ENCODE measurements at places on chromosomes 6 and 20. TPM values are rescaled to one million over a fixed set of nuclear protein-coding genes. Genes with fewer than 3 reads are reported as not detected.

- no peak for DNase-seq
These were observed 235.7 kb downstream of the MYLK4 start for GRCh38 chr6:2514965-2515543.

DNA sequence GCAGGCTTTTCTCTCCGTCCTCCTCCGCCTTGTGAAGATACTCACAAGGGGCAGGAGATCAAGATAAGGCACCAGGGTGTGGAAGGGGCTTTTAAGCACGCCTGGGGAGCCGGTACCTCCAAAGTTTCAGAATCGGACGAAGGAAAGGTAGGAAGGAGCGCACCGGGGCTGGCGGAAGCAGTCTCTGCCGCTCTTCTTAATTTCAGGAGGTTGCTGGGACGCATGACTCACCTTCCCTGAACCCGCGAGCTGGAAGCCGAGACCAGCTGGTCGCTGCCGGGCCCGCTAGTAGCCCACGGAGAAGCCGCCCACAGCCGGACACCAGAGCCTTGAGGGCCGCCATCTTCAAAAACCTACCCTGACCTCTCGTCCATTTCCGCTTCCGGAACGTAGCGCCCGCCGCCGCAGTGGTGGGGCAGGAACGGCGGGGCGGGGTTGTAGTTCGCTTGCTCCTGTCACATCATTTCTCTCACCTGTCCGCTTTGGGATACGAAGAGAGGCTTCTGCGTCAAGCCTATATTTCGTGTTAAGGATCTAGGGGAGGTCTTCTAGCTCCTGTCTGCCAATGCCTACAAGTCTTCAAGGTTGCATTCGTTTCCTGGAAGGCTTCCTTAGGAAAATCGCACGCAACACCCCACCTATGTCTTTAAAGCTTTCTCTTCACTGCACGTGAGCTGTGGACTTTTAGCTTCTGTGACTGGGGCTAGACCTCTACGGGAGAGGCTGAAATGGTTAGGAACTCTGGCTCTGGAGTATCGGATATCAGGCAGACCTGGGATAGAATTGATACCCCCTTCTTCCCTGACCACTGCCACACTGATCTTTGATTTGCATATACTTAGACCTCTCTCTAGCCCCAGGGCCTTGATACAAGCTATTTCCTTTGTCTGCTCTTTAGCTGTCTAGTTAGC lies at the start of gene MRPS18A:
Gene MRPS18A, minus strand, starts transcription at position 355 of the 911 bp plus-strand sequence. Its CDS starts 12 bp downstream, at position 343.
- DNase-seq = peak; percentile 77

- no peak for DNase-seq
These were observed 188.2 kb downstream of the LRFN2 start for GRCh38 chr6:40398810-40399477.

DNA sequence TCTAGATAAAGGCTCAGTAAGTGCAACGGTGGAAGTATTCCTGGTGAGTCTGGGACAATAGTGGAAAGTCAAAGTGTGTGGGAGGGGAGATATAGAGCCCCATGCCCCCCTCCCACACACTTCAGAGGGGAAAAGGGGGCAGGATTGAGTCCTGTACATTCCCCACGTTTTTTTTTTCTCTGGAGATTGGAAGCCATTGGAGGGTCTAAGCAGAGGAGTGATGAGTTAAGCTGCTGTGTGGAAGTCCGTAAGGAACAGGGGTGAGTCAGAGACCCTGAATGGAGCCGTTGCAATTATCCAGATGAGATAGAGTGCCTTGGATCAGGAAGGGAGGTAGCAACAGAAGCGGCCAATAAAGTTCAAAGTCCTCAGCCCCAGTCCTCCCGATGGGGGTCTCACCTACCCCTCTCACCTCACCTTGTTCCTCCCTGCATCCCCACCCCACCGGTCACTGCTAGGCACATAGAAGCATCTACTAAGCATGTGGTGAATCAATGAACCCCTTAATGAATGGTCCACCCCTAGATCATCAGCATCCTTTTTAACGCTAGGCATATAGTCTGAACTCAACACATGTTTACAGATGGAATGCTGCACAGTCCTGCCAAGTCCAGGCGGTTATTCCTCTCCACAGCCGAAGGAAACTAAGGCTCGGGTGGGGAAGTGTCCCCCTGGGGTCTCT lies 662 bp upstream of the SLC9A8 start:
- DNase-seq = no peak

Gene SLC17A1
- not detected for total RNA-seq

Gene DUSP15
- total RNA-seq = 45.6 TPM

DNA sequence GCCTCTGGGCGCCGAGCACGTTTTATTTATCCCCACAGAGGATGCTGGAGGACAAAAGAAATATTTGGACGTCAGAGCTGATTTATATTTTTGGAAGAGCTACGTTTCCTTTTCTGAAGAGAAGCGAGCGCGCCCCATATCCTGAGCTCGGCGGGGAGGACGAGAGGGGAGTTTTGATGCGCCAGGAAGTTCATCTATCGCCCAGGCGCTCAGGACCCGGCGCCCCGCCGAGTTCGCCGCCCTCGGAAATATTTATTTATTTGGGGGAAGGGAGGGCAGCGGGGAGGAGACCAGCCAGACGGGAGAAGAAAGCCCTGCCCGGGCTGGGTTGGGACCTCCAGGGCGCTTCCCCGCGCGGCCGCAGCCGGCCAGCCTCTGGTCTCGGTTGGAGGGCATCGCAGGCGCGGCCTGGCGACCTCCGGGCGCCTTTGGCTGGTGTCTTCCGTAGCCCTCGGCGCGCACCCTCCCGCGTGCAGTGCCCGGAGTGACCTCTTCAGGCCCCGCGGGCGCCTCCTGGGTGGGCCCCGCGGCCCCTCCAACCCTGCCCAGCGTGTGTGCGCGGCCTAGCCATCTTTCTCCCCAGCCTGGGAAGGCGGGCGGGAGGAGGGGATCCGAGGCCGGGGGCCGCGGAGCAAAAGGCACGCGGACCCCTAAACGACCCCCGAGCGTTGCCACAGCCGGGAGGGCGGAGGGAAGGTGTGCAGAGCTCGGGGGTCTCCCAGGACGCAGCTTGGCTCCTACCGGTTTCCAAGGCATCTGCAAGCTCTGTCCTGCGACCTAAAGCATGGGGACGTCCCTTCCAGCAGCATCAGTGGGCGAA lies 5.4 kb upstream of the FOXF2 start:
- DNase-seq = no peak

DNA sequence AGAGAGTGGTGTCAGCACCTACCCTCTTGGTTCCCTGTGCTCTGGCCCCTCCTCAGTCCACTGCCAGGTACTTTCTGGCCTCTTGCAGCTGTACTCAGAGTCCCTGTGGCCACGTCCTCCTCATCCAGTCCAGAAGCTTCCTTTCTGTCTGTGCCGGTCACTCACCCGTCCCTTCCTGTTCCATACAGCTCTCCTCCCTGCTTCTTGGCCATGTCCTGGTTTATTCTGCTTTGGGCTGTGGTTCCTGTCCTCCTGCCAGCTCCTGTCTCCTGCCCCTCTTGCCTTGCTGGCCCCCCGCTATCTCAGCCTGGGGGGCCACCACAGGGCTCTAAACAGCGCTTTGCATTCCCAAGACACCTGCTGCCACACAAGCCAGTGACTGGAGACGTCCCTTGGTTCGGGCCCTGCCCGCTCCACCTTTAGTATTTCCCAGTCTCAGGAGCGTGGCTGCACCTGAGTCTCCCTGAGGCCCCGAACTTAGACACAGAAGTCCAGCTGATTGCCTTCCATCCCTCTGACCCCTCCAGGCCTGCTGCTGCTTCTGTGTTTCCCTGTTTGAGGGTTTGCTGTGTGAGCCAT lies 15.5 kb upstream of the RBM38 start:
- no peak for DNase-seq

Gene MUC22
- total RNA-seq = not detected

DNA sequence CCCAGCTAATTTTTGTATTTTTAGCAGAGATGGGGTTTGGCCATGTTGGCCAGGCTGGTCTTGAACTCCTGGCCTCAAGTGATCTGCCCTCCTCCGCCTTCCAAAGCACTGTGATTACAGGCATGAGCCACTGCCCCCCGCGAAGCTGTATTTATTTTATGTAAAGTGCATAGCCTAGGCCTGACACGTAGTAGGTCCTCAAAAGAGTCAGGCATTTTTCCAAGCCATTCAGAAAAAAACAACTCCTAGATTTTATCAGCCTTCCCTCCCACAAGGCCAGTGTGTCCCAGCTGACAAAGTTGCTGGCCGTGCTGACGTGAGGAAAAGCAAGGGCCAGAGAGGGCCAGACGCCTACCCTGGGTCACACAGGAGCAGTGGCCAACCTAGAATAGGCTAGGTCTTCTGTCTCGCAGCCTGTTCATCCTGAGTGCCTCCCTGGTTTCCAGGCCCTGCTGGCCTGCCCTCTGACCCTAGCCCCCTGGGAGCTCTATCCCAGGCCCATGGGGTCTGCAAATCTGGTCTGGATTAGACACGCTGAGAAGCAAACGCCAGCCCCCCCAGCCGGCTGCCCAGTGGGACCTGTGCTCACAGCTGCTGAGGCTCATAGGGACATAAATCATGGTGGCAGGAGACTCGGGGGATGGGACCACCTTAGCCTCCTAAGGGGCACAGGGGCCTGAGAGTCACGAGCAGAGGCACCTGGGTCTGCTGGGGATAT lies 11.8 kb downstream of the TCF15 start:
- DNase-seq = no peak

DNA sequence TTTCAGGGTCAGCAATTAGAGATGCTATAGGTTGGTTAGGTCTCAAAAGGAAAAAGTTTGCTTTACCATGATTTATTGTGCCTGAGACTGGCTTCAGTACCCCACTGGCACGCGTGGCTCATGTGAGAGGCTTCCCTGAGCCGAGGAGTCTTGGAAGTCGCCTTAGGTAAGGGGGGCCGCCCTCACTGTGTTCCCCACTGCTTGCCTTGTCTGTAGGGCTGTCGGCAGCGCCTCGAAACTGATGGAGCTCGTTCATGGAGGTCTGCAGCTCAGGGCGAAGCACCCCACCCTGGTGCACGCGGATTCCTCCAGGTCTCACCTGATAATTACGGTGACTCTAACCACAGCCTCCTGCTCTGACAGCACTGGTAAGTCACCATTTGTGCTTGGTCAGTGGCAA lies 39.2 kb downstream of the FRMD1 start:
- DNase-seq = no peak

DNA sequence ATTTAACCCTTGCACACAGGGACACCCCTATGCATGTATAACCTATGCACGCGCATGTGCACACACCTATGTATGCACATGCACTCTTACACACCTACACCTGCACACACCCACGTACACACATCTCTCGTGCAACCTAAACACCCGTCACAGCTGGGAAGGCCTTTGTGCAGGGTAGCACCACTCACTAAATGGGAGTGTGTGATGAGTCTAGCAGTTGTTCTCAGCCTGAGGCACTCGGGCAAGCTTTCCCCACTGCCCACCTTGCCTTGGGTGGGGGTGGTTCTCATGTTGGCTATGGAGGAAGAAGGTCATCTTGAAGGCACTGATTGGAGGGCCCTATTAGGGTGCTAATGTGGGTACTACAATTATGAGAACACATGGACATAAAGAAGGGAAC lies 85.8 kb downstream of the DLL1 start:
- DNase-seq = no peak

DNA sequence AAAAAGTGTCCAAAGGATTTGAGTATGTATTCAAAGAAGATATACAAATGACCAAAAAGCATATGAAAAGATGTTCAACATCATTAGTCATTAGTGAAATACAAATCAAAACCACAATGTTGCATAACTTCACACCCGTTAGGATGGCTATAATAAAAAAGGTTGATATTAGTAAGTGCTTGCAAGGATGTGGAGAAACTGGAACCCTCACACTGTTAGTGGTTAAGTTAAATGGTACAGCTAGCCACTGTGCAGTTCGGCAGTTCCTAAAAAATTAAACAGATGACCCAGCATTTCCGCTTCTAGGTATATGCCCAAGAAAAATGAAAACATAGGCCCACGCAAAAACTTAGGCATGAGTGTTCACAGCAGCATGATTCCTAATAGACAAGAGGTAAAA lies 38.6 kb downstream of the IBTK start:
- no peak for DNase-seq

Gene FABP7
- not detected for total RNA-seq

Gene SYS1
- total RNA-seq = 27.9 TPM

- DNase-seq = no peak
These were observed 147.4 kb downstream of the FOXC1 start for GRCh38 chr6:1757131-1757530.

Gene TSHZ2
- 22.9 TPM for total RNA-seq

DNA sequence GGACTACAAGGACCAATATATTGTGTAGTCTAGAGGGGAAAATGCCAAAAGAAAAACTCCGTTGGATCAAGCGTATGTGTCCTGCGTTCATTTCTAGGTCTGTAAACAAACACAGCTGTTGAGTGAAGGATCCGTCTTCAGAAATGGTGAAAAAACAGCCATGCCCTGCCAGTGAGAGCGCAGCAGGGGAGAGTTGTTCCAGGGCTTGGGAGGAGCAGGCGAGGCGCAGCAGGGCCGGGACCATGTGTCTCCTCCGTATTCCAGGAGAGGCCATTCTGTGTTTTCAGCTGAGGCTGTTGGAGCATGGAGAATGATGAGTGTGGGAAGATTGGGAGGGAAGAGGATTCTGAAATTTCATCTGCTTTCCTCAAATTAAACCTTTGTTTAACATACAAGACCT lies 38.0 kb downstream of the BMP6 start:
- no peak for DNase-seq

DNA sequence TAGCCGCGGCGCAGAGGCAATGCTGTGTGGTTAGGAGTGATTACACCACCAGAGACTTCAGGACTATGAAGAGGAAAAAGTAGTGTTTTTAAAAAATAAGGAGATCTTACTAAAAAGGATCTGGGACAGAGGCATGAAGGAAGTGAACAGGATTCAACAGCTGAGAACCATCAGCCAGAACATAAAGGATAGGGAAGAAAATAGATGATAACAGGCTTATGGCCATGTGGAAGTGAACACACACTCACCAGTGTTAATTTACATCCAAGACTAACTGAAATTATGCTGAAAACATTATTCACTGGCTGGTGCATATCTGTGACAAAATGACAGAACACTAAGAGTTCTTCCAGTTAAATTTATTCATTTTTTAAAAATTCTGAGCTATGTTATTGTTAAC lies 47.5 kb upstream of the BCLAF1 start:
- DNase-seq = no peak

Gene SIGLEC1
- total RNA-seq = 2.5 TPM

Gene CAGE1
- not detected for total RNA-seq

GRCh38 chr6:30511169-30511546 lies 21.8 kb downstream of the HLA-E start:
- no peak for DNase-seq

- DNase-seq = no peak
These were observed 97.8 kb upstream of the HDAC2 start for GRCh38 chr6:114068771-114069170.

Gene RIMS1
- total RNA-seq = 24.9 TPM

DNA sequence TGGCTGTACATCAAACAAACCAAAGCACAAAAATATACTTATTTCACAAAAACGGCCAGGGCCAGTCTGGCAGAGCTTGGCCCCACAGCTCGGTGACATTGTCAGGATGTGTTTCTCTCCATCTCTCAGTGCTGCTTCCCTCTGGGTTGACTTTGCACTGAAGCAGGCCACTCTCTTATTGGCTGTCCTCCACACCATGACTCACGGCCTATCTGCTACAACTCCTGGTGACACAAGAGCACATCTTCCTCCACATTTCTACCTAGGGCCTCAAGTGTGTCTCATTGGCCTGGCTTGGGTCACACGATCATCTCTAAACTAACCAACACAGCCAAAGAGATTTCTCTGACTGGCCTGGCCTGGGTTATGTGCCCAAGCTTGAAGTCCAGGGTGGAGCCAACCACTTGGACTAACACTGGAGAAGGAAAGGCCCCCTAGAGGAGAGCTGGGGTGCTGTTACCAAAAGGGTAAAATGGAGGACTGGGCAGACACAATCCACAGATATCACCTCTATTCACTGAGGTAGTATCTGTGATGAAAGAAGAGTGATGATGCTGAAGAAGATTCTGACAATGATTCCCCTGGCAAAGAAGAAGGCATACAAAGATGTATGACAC lies 159.8 kb upstream of the TSHZ2 start:
- DNase-seq = no peak

- no peak for DNase-seq
These were observed 285.2 kb downstream of the FOXC1 start for GRCh38 chr6:1894954-1895353.

All from uterus (tissue), 4 donors.